Left colon (tissue), 2 donors: ENCODE measurements at places on chromosomes 7 and 10.
A peak's percentile ranks its signal among the peaks of the same experiment; 100 is the strongest.

DNA sequence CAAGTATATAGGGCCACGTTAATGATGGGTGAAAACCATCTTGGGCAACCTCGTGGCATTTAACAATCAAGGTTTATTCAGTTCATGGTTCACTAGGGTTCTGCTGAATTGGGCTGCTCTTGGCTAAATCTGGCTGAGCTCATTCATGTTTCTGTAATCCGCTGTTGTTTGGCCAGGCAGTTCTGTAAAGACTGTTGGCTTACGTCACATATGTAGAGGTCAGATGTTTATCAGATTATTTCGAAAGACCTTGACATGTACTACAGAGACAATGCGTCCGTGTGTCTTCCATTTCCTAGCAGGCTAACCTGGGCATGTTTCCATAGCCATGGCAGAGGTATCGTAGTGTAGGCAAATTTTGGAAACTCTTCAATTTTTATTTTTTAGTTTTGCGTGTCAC, 190.0 kb upstream of the ZWINT start:
- DNase-seq: no peak

- no peak for DNase-seq
Measured at GRCh38 chr10:18478354-18478753, 173.0 kb downstream of the NSUN6 start.

DNA sequence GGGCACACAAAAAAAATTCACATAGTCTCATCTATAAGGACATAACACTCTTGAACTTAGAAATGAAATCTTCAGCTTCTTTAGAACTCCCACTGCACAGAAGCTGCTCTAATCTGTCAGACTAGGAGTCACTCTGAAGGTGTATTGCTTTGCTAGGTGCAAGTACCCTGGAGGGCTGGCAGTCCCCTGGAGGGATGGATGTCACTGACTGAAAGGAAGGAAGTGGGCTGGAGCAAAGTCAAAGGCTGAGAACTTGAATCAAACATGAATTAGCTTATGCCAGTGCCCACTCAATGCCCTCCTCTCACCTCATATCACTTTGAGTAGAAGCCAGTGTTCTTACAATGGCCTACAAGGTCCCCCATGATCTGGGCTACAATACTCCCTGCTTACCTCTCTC, 140.3 kb upstream of the ANKRD1 start:
- DNase-seq: no peak

DNA sequence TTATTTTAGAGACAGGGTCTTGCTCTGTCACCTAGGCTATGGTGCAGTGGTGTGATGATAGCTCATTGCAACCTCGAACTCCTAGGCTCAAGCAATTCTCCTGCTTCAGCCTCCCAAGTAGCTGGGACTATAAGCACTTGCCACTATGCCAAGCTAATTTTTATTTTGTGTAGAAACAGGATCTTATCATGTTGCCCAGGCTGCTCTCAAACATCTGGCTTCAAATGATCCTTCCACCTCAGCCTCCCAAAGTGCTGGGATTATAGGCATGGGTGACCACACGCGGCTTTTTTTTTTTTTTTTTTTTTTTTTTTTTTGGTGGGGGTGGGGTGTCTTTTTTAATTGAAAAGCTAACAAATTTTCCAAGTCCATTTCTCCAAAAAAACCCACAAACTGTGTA, 18.4 kb downstream of the HPS6 start:
- no peak for DNase-seq

DNA sequence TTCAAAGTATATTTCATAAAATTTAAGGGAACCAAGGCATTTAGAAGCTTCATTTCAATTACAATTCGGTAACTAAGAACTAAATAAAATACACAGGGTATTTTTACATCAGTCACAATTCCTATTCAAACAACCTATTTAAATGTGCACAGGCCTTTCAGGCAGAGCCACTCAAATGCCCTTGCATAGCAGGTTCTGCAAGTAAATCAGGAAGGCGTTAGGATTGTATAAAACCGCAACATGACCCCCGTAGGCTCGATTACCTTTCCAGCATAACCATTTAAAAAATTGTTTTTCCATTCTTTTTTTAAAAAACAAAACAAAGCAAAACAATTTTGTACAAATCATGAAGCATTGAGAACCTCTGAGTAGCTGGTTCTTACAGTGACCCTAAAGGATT, 289.9 kb upstream of the SP8 start:
- peak; percentile 33 for DNase-seq

DNA sequence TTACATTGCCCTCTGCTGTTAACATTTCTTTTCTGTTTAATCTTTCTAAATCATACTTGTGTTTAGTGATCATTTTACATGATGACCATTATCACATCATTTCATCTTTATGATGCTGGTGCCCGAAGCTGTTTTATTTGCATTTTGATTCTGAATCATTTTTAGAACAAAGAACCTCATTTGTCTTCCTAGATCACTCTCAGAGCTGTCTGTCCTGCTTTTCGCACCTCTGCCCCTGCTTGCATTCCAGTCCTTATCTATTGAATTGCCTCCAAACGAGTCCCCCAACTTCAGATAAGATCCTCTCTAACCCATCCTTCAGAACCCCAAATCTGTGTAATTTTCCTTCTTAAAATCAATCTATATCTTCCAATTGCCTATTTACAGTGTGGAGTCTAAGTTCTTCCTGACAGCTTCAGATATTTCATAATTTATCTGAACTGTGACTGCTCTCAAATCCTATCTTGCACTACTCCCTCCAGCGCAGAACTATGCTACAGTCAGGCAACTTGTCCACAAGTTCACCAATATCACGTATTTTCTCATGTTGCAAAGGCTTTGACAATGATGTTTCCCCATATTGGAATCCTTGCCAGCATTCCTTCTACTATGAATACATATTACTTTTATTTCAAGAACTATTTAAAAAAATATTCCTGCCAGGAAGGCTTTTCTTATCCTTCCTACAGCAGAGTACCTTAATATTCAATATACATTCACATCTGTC, 346.5 kb upstream of the CACNA2D1 start:
- no peak for DNase-seq

GRCh38 chr7:30038196-30038980, 10.2 kb downstream of the PLEKHA8 start:
- DNase-seq: no peak

DNA sequence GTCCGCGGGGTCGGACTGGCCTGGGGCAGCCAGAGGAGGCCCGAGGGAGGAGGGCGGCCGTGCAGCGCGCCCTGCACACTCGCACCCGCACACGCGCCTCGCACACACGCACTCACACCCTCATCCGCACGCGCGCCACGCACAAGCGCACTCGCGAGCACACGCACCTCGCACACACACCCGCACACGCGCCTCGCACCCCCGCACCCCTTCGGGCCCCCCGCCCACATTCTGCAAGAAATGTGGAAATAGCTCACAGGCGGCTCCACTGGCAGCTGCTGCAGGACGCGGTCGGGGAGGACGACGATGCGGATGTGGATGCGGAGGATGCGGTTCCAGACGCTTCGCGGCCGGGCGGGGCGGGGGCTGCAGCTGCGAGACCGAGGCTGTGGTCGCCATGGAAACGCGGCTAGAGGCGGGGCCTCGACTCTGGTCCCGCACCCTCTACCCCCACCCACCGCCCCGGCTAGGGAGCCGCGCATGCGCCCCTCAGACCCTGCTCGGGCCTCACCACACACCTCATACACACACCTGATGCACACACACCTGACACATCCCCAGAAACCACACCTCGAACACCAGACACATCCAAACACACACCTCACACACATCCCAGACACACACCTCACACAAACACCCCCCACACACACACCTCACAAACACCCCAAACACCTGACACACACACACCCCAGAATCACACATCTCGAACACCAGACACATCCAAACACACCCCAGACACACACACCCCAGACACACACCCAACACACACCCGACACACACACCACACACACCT, at the start of gene CALY:
Gene CALY, minus strand, starts transcription at position 320 of the 793 bp plus-strand sequence. CDS start 7,907 bp downstream, outside the sequence.
- DNase-seq: peak; percentile 73

DNA sequence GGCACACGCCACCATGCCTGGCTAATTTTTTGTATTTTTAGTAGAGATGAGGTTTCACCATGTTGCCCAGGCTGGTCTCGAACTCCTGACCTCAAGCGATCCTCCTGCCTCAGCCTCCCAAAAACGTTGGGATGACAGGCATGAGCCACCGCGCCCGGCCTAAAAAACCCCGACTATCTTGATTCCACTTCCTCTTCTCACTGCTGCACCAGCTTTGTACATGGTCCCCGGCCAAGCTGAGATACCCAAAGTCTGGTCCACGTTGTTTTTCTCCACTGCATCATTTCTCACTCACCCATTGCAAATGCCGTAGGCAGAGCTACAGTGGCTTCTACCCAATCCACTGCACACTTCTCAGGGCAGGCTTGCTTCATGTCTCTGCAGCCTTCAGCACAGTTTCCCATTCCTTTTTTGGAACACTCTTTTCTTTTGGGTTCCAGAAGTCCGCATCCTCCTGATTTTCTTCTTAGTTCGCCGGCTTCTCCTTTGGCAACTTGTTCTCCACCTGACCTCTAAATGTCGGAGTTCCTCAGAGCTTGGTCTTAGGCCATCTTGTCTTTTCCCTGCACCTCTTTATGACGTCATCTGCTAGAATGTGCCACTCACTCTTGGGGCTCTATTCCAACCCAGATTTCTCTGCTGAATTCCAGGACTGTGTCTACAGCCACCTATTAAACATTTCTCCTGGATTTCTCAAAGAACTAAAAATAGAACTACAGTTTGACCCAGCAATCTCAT, 6.0 kb upstream of the GNB2 start:
- DNase-seq: no peak

GRCh38 chr7:80968606-80969005, 49.8 kb upstream of the SEMA3C start:
- DNase-seq: no peak

DNA sequence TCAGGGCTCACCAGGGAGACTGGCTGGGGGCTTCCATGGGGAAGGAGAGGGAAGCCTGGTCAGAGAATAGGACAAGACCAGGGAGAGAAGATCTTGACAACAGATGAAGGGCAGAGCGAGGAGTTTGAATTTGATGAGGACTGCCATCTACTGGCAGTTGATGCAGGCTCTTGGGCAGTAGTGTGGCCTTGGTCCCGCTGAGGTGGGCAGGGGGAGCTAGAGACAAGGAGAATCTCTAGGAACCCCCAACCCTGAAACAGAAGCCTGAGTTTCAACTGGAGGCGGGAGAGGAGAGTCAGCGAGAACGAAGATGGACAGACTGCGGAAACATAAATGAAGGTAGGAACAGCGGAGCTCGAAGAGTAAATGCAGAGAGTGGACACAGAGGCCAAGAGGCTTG, 81.0 kb downstream of the PPP1R3C start:
- peak; percentile 19 for DNase-seq

GRCh38 chr7:94823947-94824346, 83.4 kb upstream of the PPP1R9A start:
- DNase-seq: no peak

DNA sequence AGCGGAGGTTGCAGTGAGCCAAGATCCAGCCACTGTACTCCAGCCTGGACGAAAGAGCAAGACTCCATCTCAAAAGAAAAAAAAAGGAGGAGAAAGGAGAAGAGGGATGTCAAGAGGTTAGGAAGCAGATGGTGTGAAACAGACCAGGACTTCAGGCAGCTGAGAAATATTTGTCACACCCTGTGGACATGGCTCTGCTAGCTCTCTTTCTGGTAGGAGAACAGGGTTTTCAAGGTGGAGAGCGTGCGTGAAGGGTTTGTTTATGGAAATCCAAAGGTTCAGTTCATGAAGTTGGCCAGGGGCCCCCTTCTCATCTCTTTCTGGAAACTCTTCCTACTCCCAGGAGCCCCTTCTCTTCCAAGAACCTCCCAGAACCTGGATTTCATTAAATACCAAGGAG, 110.8 kb upstream of the GALNT17 start:
- no peak for DNase-seq

DNA sequence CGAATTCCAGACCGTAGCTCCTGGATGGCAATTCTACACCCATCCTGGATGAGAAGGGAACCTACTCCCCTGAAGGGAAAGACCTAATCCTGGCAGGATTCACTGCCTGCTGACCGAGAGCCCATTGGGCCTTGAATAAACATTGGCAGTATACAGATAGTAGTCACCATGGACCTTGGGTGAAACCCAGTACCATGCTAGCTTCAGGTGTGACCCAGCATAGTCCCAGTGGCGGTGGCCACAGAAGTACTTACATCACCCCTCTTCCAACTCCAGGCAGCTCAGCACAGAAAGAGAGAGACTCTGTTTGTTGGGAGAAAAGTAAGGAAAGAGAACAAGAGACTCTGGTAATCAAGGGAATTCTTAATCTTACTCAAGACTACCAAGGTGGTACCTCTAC, 97.2 kb upstream of the SLC13A1 start:
- DNase-seq: no peak

DNA sequence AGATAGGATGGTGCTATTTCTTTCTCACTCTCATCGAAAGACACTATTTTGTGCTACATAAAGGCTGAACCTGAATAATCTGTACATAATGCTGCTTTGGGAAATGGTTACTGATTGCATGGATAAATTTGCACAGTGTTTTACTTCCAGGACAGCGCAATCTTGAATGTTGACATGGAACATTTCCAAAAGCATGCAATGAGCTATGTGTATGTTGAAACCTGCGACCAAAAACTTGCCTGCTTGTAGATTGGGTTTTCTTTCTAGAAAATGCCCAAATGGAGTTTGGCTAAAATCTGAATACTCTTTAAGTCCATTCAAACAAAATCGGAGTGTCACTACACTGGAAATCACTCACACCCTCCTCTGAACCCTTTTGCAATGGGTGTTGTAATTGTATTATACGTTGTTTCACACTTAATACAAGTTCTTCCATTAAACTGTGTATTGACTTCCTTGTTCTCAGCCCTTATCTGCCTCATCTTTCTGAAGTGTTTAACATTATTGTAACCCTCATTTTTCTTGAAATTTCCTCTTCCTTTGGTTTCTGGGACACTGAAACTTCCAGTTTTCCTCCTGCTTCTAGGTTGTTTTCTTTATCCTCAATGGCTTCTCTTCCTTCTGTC, 73.7 kb upstream of the CAPZA2 start:
- no peak for DNase-seq

- no peak for DNase-seq
Measured at GRCh38 chr10:126533644-126534043, 136.8 kb downstream of the C10orf90 start.

- no peak for DNase-seq
Measured at GRCh38 chr7:24069751-24070150, 214.2 kb upstream of the NPY start.

DNA sequence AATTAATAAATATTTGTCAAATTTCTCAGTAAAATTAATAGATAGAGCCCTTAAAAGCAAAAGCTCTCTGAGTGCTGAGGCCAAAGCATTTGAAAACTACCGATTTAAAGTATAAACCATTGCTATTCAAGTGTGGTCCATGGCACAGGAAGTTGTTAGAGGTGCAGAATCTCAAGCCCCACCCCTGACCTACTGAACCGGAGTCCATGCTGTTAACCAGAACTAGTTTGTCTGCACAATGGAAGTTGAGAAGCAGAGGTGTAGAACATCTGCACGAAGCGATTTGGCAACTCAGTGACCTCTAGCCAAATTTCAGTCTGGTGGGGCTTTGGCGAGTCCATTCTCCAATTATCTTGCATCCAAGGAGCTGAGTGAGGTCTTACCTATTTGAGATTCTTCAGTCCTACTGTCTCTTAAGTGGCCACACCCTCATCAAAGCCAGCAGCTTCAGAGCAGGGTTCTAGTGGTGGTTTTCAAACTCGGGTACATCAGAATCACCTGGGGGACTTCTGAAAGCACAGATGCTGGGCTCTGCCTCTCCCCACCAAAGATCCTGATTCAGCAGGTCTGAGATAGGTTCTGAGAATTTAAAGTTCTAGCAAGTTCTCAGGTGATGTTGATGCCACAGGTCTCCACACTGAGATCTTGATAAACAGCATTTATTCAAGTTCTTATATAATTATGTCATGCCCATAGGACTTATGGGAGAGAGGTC, 96.8 kb upstream of the SAMD8 start:
- no peak for DNase-seq
